CD4-positive, alpha-beta T cell treated with Interleukin-15 for 4 hours (primary cell): ENCODE measurements at places on chromosomes 5 and 9.

DNA sequence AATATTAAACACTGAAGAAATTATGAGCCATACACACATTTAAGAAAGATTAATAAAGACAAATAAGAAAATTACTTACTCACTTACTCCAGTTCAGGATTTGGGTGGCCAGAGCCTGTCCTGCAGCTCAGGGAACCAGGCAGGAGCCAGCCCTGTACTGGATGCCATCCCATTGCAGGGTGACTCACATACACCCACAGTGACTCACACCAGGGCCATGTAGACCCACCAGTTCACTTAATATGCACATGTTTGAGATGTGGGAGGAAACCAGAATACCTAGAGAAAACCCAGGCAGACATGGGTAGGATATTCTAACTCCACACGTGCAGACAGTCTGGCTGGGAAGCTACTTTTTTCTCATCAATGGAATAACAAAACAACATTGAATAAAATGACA, 49.6 kb upstream of the ADRB2 start:
- no peak for DNase-seq

DNA sequence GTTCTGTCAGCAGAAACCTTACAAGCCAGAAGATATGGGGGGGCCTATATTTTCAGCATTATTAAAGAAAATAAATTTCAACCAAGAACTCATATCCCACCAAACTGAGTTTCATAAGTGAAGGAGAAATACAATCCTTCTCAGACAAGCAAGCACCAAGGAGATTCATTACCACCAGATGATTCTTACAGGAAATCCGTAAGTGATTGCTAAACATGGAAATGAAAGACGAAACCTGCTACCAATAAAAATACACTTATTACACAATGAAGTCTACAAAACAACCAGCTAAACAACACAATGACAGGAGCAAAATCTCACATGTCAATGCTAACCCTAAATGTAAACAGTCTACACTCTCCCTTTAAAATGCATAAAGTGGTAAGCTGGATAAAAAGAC, 17.8 kb upstream of the C9orf72 start:
- DNase-seq, result no peak

DNA sequence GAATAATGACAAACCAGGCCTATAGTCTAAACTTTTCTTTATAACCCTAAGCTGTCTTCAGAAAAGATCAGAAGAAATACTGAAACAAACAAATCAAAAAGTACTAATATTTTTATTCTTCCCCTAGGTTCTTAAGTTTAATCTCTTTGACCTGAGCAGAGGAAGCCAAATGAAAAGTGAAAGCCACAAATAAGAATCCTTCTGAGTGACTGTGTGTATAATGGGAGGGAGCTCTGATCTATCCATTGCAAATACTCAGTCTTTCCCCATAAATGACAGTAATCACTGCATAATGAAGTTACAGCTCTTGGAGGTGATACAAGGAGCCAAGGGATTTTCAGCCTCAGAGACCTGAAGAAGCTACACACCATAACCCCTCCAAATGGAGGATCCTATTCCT, 126.9 kb upstream of the ATP10B start:
- no peak for DNase-seq

DNA sequence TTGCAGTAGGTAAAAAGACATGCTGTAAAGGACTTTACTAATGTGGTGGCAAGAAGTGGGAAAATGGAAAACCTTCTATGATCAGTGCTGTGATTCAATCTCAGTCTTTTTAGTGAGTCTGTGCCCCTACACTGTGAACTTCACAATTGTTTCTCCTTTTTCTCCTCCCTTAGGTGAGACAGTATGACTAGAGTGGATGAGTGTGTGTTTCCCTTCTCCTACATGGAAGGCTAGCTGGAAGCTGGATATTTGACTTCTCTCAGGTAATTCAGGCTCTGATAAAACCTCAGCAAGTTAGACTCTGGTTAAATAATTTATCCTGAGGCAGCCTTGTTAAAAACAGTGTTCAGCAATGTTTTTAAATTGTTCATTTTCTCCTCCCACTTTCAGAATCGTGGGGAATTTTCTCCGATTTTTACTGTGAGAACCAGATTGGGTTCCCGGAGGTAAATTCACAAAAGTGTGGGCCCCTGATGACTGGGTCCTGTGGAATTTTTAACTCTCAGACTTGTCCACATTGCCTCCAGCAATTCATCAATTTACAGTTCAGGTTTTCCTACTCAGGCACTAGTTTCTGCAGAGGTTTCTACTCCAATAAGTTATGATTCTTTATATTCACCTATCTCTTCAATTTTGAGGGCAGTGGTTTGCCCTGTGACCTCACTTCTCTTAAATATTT, 149.1 kb upstream of the PIK3R1 start:
- DNase-seq, result no peak

DNA sequence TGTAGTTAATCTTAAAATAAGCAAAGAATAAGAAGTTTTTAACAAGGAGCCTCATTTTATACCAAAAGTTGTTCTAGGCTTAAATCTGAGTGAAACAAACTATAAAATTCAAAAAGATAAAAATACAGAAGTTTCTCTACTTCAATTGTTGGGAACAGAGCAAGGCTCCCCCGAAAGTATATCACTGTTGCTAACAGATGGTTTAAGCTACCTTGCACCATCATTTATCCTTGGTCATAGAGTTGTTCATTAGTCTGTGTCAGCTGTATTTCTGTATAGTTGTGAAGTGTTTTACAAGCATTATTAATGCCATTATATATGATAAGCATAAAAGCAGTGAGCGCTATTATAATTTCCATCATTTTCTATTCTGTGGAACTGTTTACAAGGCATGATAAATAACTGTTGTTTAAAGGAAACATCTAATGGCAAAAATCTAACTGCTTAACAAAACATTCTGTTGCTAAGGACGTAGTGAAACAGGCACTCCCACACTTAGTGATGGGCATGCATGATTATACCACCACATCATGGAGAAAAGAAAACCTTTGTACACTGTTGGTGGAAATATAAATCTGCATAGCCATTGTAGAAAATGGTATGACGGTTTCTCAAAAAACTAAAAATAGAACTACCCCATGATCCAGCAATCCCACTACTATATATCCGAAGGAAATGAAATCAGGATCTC, 23.3 kb upstream of the ACO1 start:
- no peak for DNase-seq

- no peak for DNase-seq
Observed at GRCh38 chr9:77598991-77599390, 49.1 kb downstream of the GNA14 start.

GRCh38 chr9:94097788-94098414, 13.6 kb downstream of the PTPDC1 start:
- no peak for DNase-seq

GRCh38 chr5:11182441-11183080, 421.5 kb upstream of the DAP start:
- DNase-seq, result no peak

DNA sequence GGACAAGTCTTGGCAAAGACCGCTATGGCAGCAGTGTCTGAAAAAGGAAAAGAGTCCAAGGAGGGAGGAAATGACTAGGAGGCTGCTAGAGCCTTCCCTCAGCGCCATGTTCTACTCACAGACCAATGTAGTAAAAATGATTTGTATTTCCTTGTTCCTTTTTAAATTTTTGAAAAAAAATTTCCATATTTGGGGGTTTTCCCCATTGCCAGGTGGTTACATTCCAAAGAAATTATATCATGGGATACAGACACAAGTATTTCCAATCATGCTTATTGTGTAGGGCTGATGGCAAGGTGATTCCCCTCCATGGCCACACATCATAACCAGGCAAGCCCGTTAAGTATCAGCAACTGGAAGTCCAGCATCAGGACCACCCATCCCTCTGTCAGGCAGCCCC, 138.2 kb downstream of the PIP5K1B start:
- no peak for DNase-seq

DNA sequence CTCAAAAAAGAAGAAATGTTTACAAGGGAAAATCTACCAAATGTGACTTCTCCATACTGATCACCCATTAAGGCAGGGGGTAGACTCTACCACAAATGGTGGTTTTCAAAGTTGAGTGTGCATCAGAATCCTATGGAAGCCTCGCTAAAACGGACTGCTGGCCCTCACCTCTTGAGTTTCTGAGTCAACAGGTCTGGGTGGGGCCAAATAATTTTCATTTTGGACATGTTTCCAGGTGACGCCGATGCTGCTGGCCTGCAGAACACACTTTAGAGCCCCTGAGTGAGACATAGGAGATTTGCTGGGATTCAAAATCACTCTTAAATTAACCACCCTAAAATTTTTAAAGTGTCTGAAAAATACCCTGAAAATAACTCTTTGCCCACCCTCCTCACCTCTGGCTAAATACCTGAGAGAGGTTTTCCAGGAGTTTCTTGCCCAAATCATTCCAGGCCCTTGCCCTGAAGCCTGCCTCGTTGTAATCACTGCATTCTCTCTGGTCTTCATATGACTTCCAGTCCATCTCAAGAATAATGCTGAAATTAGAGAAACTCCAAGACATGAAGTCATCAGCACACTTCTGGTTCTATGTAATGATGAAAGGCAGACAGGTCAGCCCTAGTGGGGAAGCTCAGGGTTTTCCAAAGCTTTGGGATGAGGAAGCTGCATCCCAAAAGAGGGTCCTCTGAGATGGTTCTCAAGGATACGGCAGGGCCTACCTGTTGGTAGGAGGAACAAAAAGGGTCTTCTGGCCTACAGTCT, 18.2 kb downstream of the C9orf152 start:
- DNase-seq, result no peak

DNA sequence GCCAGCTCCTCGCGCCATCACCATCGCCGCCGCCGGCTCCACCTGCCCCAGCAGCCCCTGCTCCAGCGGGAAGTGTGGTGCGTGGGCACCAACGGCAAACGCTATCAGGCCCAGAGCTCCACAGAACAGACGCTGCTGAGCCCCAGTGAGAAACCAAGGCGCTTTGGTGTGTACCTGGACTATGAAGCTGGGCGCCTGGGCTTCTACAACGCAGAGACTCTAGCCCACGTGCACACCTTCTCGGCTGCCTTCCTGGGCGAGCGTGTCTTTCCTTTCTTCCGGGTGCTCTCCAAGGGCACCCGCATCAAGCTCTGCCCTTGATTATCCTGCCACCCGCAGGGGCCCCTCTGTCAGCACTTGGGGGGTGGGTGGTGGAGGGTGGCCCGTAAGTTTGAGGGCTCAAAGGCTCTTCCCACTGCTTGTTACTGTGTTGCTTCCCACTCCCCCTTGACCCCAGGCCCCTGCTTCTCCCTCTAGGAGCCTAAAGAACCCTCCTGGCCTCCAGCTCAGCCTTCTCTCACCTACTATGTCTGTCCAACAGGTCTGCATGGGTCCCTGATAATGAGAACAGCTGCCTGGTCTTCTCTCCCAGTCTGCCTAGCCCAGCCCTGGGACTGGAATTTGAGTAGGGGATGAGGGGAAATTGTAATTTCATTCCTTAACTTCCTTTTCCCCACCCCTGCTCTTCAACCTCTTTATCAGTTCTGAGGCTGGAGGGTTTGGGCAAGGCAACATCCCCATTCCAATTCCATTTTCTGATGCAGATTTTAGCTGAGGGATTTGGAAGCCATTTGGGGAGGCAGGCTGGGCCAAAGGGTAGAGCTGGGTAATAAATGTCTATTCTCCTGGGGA, 9.0 kb downstream of the RACK1 start:
- no peak for DNase-seq

GRCh38 chr5:31755676-31756230, 116.8 kb downstream of the PDZD2 start:
- no peak for DNase-seq

- DNase-seq, result no peak
Observed at GRCh38 chr5:177303925-177304391, 359 bp downstream of the PRELID1 start.

DNA sequence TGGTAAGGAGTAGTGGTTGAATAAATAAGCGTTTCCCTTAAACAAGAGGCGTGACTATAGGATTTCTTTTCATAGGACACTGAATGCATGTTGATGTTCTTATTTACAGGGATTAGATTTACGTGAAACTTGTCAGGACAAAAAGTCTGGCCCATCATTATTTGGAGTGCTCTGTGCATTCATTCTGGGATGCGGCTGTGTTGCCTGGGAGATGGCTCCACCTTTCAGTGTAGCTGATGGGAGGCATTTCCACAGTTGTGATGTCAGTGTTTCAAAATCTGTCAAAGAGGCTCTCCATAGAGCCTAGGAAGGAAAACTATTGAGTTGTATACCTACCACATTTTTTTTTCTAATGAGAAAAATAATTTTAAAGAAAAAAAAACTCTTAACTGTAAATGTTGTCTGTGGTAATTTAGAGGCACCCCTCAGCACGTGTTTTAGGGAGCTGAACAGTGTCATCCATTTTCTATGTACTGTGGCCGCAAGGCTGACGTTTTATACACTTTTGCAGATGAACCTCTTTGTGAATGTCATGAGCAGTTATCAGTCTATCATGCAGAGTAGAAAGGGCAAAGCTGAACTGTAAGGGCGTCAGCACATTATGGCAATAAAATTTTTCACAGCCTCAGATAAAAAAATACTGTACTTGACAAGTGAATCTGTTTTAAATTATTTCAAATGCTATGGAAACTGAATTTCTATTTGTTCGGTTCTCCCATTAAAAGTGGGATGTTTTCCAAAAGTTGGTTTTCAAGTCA, 202.7 kb downstream of the PBX3 start:
- DNase-seq, result no peak

DNA sequence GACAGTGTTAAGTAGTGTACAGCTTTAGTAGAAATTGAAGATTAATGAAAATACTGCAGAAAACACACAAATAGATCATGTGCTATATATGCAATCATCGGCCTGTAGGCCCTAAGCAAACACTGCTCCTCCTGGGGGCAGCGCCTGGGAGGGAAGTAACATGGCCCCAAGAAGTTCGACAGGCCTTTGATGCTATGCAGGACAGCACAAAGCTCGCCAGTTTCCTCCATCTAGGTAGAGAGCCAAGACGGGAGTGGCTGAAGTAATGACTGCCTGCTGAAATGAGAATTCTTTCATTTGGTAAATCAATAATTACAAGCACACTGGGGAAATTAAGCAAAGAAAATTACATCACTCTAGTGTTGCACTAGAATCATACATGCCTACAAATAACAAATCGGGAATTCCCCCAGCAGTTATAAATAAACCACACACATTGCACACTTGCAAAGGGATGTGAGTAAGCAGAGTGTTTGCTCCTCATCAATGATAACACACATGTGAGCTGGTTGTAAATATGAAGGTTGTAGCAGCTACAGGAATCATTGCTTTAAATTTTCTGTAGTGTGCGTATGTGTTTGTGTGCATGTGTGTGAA, 219.9 kb upstream of the NFIL3 start:
- no peak for DNase-seq

GRCh38 chr5:76041863-76042262, 41.3 kb upstream of the SV2C start:
- DNase-seq, result no peak
